ENCODE measurements at places on chromosomes 13 and 19.
A peak's percentile ranks its signal among the peaks of the same experiment; 100 is the strongest.

GRCh38 chr13:88124142-88124541 is 453.0 kb downstream of the SLITRK5 start:
- no peak for DNase-seq

- peak; percentile 69 for DNase-seq
These were observed 28.1 kb downstream of the BRD4 start for GRCh38 chr19:15304140-15304705.

- DNase-seq = no peak
These were observed 310.2 kb downstream of the SLITRK5 start for GRCh38 chr13:87981416-87981815.

DNA sequence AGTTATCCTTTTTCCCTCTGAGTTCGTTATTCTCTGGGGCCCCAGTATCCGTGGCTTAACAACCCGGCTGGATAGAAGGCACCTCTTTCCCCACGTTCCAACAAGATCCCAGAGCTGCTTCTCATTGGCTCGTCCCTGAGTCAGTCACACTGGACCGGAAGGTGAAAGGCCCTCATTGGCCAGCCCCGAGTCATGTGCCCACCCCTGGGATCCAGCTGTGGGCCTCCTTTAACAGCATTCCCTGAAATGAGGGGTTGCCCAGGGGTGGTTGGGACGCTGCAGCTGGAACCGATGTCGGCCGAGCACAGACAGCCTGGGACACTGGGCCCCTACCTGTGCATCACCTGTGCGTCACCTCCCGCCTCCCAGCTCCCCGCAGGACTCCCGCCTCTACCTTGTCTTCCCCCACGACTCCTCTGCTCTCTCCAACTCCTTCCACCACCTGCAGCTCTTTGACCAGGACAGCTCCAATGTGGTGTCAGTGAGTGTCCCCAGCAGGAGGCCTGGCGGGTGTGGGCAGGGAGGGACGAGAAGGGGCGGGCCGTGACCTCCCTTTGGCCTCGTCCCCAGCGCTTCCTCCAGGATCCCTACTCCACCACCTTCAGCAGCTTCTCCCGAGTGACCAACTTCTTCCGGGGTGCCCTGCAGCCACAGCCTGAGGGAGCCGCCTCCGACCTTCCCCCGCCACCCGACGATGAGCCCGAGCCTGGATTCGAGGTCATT is 4.3 kb downstream of the TBC1D17 start:
- DNase-seq = no peak

- peak; percentile 12 for DNase-seq
These were observed 93.7 kb downstream of the FRY start for GRCh38 chr13:32125221-32125689.

DNA sequence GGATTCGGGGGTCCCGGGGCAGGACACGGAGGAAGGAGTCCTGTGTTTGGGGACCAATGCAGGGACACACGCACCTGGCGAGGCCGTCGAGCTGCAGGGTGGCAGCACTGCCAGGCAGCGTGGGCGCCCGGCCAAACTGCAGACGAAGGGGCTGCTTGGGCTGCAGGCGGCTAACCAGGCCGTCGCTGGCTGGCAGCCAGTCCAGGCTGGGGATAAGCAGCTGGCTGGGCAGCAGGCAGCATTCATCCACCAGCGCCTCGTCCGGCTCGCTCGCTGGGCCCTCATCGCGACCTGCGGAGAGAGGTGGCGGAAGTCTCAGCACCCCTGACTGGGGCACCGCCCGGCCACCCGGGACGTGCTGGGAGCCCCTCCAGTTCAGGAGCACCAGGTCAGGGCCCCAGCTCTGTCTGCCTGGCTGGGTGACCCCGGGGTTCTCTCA is 11.5 kb downstream of the CFD start:
- no peak for DNase-seq

DNA sequence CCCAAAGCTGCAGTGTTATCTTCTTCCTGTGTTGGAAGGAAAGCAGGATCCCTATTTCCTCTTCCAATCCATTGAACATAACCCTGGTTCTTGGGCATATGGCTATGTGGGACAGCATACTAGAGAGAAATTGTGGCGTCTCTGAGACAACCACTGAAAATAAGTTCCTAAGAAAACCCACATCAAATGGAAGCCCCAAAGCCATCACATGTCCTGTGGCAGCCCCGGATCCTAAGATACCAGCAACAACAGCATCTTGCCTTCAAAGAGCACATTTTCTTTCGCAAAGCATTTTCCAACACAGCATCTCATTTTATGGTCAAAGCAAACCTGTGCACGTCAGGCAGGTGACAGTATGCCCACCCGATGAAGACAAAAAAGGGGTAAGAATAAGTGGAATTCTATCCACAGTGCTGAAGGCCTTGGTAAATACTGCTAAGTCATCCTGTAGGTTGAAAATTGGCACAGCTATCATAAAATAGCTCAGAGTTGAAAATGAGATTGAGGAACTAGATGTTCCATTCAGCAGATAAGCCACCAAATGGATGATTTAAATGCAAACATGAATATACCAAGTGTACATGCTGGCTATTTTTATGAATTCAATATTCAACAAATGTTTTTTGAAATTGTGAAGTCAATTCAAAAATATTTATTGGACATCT is 232.2 kb downstream of the DLEU7 start:
- no peak for DNase-seq

GRCh38 chr13:44305286-44305685 is 68.3 kb upstream of the SERP2 start:
- no peak for DNase-seq

- no peak for DNase-seq
These were observed 1064.9 kb downstream of the SLITRK5 start for GRCh38 chr13:88736026-88736425.

- no peak for DNase-seq
These were observed 177.5 kb downstream of the FOXO1 start for GRCh38 chr13:40488869-40489391.

DNA sequence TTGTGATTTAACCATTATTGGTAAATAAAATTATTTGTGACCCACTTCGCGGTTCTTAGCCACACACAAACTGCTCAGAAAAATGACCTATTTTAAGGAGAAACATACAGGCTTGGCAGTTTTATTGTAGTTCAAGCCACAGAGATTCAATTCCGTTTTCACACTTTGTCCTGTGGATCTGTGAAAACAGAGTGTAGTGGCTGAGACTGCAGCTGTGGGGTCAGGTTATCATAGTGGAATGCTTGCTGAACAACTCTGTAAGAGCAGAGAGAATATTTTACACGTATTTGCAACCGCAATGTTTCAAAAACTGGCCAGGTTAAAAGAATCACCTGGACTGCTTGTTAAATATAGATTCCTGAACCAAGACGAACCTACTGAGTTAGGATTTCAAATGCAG is 292.5 kb downstream of the GPC5 start:
- DNase-seq = no peak

DNA sequence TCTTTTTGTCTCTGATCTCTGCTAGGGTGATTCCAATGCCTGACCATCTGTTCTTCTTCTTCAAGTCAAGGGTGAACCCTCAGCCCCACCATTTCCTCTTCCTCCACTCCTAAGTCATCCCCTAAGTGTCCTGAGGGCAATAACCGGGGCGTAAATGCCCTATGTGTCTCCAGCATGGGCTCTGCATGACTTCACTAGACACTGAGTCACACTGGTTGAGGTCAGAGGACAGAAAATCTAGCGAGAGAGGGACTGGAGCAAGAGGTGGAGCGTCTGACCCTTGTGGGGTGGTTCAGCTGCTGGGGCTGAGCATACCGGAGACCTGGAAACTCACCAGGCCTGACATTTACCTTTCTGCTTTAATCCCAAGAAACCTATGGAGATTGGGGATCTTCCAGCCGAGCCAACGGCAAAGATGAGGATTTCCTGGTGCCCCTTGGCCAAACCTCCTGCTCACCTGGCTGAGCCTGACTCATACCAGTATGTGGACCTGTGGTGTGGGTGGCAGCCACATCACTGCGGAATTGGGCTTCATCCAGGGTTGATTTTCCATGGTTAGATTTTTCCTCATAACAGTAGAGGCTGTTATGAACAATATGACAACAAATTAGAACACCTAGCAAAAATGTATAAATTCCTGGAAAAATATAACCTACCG is 26.9 kb downstream of the SCGB2B2 start:
- DNase-seq = no peak

DNA sequence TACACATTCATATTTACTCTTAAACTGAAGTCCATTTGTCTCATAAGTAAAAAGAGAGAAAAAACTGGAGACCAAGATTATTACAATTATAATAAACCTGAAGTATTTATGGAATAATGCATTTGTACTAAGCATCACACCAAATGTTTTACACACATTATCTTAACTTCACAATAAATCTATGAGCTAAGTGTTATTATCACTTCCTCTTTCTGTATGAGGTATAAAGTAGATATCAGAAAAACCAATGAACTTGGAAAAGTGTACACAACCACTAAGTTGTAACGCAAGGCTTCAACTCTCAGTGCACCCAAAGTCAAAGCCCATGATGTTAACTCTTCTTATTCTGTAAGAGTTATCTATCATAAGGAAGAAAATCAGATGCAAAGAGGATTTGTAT is 274.7 kb downstream of the FGF14 start:
- DNase-seq = no peak

- no peak for DNase-seq
These were observed 14.3 kb upstream of the PLPP2 start for GRCh38 chr19:305240-306150.

DNA sequence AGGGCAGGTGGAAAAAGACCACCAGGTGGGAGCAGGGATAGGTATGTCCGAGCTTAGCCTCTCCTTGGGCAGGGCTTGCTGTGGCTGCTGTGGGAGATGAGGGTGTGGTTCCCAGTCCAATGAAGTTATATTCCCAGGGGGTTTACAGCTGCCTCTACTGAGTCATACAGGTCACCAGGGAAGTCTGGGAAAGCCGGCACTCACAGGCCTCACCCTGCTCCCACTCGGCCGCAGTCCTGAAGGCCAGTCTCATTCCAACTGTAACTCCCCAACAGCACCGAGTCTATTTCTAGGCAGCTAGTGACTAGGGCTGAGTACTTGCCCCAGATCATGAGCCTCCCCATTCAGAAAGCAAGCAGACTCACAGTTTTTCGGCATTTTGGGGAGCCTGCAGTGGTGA is 77.1 kb downstream of the FNDC3A start:
- DNase-seq = no peak

- no peak for DNase-seq
These were observed 122.1 kb upstream of the GPR12 start for GRCh38 chr13:26882731-26883130.

DNA sequence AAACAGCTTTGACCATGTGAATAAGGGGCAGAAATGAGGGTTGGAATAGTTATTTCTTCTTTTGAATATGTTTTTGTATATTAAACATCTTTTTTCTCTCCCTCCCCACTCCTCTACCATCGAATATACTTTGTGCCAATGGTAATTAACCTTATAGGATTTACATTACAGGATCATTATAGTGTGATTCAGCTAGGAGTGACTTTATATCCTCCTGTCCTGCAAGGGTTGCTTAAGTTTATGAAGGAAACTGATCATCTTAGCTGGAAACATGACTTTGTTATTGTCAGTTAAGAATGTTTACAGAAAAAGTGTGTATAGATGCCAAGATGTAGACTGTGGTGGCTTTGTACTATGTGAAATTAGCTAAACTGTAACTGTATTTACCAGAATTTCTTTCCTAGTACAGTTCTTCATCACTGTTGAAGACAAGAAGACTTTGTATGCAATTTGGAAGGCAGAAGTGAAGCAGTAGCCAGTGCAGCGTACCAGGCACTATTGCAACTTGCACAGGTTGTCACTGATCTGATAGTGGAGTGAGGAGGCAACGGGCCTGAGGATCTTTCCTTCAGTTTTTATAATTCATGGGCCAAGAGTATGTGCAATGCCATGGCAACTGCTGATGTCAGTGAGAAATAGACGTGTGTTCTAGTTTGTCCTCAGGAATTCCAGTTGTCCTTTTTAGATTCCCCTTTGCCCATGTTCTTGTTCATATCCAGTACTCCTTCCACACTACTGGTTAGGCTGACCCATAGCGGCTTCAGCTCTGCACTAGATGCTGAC is 8.2 kb upstream of the PAN3 start:
- DNase-seq = no peak

- DNase-seq = no peak
These were observed 462.0 kb upstream of the SPRY2 start for GRCh38 chr13:80802946-80803345.

DNA sequence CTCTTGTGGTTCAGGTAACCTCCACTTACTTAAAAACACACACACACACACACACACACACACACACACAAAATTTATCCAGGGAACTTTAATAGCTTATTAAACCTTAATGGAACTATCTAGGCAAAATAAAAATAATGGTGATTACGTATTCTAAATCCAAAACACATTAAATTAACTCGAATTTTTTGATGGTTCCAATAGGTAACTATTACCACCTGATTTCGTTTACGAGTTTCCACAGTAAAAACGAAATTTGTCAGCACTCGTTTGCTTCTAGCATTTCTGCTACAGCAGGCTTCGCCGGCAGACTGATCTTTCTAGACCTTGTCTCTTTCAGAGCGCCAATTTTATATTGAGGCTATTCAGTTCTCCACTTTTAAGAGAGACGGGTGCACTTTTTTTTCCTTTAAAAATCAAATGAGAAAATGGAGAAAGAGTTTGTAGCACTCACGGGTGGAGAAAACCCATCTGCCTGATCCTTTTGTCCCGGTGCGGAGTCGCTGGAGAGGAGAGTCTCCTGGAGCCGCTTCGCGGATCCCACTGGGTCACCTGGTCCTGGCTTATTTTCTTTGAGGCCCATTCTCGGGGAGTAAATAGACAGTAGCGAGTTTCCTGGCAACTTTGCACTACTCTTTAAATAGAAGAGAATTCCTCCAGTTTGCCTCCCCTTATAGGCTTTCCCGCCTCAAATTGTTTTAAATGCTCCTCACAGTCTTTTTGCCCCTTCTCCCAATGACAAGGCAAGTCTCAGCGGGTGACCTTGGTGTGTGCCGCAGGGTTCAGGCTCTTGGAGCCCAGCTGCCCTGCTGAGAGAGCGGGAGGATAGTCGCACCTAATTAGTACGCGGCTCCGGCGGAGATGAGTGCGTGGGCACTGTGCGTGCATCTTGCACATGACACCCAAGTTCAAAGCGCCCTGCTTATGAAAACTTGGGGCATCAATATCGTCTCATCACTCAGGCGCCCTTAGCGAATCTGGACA is 117.0 kb downstream of the KCNRG start:
- DNase-seq = no peak

GRCh38 chr19:51407511-51408131 is 9.8 kb downstream of the SIGLEC10 start:
- DNase-seq = no peak

GRCh38 chr13:24214528-24214927 is 54.0 kb downstream of the SPATA13 start:
- DNase-seq = no peak

GRCh38 chr13:48567515-48568369 is 34.9 kb upstream of the RCBTB2 start:
- DNase-seq = peak; percentile 88

- no peak for DNase-seq
These were observed 9.6 kb upstream of the BCL3 start for GRCh38 chr19:44738603-44739558.

DNA sequence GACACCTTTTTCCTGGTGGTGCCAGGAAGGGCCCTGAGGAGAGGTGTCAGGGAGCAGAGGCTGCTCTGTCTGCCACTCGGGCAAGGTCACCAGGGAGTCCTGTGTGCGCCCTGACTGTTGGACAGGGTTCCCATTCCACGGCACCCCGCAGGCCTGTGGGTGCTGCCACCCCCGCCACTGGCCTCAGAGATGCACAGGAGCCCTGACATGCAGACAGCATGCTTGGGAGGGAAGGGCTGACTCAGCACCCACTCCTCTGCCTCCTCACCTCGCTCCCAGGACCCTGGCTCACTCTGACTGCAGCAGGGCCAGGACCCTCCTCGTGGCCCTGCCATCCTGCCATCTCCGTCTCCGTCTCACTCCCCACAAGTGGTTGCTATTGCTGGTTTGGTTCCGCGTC is 25.3 kb downstream of the MAU2 start:
- DNase-seq = no peak

GRCh38 chr13:110882972-110883371 is 31.9 kb downstream of the ANKRD10 start:
- no peak for DNase-seq

Measured in hindlimb muscle (tissue), 1 donor.